ENCODE measurements at places on chromosomes 1 and 21. TPM values are rescaled to one million over a fixed set of nuclear protein-coding genes. Genes with fewer than 3 reads are reported as not detected.

Gene POTED
- polyA plus RNA-seq = not detected

- no peak for DNase-seq
Observed at GRCh38 chr1:156717351-156717750, 10.9 kb upstream of the METTL25B start.

- no peak for DNase-seq
Observed at GRCh38 chr1:185790194-185790735, 56.1 kb downstream of the HMCN1 start.

Gene PCBP3
- 6.5 TPM for polyA plus RNA-seq

DNA sequence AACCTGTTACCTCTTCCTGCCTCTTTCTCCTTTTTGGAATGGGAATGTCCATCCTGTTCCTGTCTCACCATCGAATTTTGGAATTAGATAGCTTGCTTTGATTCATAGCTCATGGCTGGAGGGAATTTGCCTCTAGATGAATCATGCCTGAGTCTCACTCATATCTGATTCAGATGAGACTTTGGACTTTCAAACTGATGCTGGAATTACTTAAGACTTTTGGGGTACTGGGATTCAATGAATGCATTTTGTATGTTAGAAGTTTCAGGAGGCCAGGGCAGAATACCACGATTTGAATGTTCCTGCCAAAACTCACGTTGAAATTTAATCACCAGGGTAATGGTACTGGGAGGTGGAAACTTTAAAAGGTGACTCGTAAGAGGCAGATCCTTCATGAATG, 132.4 kb downstream of the DSCAM start:
- no peak for DNase-seq

- DNase-seq = no peak
Observed at GRCh38 chr21:27704567-27705166, 737.8 kb upstream of the ADAMTS5 start.

Gene HSD3B1
- polyA plus RNA-seq = not detected

- peak; percentile 59 for DNase-seq
Observed at GRCh38 chr1:225767634-225768540, 9.7 kb upstream of the SRP9 start.

DNA sequence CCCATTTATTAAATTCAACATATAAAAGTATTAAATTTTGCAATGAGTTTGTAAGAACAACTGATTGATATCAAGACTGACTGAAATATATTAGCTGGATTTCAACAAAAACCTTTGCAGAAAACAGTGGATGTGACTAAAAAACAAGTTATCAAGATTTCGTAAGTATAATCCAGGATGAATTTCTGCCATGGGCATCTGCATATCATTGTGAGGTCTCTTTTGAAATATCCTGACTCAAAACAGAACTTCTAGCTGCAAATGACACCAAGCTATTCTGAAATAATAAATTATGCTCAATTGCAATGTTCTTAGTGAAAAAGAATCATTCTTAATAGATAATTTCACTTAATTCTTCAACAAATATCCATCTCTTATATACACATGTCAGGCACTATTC, 52.6 kb downstream of the CD34 start:
- no peak for DNase-seq

Gene G0S2
- polyA plus RNA-seq = 8.2 TPM

Gene CD1E
- not detected for polyA plus RNA-seq

- no peak for DNase-seq
Observed at GRCh38 chr1:228286505-228287417, 78.9 kb downstream of the OBSCN start.

DNA sequence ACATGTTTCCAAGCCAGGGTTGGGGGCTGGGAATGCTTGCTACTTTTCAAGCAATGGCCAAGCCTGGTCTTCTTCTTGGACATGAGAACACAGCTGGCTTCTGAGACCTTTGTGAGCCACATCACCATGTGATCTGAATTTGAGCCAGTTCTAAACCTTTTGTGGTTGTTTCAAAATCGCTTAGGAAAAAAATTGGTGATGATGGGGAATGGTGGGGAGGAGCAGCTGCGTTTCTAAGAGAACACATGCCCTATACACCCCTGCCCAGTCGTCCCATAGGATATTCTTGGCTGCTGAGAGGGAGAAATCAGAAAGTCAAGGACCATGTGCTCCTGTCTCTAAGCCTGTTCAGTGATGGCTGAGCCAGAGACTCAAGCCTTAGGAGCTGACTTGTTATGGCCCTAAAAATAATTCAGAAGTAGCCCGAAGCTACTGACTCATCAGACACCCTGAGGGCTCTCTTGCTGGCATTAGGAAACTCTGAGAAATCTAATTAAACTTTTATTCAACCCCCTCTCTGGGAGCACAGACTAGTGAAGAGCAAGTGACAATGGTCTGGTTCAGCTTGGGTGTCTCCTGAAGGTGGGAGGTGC, 30.5 kb downstream of the CCDC185 start:
- DNase-seq = no peak

GRCh38 chr1:221998186-221998612, 256.3 kb upstream of the DUSP10 start:
- DNase-seq = no peak

DNA sequence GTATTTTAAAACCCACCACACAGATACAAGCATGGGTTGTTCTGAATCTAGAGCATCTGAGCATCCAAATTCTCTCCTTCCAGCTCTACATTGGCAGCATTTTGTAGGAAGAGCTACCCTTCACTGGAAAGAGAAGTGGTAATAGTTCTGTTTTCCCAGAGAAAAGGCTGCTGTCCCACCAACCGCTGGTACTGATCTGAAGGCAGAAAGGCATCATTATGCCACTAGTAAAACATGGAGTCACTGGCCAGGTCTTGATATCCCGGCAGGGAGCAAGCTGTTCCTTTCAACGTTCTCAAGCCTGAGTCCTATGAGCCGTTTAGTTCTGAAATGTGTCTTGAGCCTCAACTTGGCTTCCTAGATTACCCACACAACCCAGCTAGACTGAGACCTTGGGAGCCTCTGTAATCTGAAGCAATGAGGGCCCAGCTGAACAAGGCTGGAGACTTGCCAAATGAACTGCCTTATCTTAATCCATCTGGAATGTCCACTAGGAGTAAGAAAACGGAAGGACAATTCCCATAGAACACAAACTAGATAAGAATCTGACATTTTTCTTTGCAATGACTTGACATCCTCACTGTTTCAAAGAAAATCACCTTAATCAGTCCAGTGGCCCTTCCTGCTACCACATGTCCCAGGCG, 116.8 kb downstream of the KCNH1 start:
- DNase-seq = no peak

Measured in GM23338 (cell line).